ENCODE measurements at places on chromosomes 13 and 19.

DNA sequence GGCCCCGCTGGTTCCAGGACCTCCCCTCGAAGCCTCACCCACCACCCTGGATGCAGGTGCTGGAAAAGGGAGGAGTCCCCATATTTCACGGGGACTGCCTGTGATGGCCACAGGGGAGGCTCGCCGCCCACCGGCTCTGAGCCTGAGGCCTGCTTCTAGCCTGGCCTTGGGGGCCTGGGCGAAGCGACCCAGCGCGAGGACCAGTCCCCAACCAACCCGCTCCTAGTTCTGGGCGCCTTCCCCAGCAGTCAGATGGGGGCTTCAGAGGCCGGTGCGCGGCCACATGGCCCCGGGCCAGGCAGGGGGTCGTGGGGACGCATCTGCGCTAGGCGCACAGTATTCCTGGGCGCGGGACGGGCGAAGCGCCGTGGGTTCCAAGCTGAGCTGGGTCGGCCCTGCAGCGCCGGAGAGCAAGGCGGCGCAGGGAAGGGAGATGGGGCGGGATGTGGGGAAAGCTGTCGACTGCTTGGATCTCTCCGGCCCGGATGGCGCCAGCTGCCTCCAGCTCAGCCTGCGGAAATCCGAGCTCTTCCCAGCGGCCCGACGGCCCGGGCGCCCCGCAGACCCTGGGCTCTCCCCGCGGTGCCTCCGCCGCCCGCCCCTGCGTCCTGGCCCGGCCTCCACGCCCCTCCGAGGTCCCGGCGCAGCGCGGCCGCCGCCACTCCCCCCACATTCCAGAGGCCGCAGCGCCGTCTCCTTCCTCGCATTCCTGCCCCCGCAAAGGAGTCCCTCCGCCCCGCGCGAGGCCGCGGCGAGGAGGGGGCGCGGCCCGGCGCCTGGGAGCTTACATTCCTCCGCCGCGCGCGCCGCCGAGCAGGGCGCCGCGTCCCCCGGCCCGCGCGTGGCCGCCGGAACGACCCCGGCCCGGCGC, at the start of gene WTIP:
Gene WTIP (plus strand): TSS at position 788 of the 871 bp plus-strand sequence. CDS start 217 bp downstream, outside the sequence.
- no peak for DNase-seq

DNA sequence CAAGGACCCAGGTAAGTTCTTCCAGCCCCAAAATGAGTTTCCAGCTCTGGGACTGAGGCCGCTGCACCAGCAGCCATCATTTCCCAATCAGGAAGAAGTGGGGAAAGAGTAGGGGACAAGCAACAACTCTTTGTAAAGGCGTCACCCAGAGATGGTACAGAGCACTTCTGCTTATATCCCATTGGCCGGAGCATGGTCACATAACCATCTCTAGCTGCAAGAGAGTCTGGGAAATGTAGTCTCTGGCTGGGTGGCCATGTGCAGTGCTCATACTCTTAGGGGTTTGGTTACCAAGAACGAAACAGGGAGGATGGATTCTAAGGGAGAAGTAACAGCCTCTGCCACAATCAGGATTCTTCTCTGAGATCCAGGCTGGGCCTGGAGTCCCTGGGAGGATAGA, 26.3 kb downstream of the CKM start:
- no peak for DNase-seq

DNA sequence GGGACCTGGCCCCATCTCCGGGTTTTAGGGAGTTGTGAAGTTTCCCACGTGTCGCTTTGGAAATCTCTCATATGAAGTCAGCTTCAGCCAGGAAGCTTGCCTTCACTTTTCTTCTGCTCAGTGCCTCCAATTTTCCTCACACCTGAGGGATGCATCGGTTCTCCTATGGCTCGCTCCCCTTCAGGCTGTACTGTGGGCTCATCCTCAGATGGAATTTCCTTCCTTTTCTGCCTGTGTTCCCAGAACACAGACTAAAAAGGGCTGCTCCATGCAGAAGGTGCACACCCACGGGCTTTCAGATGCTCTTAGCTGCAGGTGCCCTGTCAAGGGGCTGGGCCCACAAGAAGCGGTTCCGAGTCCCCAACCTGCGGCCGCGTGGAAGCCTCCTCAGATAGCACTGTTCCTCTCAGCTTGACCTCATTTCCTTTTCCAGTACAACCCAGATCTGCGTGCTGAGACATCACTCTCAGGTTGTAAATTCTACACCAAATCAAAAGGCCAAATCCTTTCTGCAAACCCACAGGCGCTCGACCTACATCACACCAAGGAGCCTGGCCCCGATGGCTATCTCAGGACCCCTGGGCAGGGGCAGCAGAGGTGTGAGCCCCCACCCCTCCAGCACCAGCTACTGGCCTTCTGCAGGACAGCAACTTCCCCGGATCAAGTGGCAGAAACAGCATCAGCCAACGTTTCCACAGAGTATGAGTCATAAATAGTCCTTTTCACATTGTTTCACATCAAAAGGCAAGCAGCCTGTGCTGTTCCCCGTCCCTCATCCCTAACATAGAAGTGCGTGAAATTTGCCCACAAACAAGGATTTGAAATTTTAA, 275.9 kb downstream of the ZNF536 start:
- no peak for DNase-seq

DNA sequence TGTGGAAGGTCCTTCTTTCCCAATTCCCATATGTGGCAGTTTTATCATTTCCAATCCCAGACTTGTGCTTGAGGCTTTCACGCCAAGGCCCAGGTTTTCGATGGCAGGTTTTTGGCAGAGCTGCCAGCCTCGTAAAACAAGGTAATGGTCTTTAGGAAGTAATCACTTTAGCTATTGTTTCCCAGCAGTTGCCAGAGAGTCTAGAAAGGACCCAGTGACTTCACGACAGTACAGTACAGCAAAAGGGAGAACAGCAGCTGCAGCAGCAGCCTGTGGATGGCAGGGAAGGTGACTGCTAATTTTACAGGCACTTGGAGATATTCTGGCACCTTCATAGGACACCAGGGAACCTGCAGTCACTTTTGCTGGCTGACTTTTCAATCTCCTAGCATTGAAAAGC, 291.6 kb upstream of the MAB21L1 start:
- DNase-seq, result no peak

DNA sequence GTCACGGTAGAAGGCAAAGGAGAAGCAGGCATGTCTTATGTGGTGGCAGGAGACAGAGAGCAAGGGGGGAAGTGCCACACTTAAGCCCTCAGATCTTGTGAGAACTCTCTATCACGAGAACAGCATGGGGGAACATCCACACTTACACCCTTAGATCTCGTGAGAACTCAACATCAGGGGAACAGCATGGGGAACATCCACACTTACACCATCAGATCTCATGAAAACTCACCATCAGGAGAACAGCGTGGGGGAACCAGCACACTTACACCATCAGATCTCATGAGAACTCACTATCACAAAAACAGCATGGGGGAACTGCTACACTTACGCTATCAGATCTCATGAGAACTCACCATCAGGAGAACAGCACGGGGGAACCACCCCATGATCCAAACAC, 445.0 kb downstream of the MYO16 start:
- no peak for DNase-seq

- no peak for DNase-seq
These were observed 127.7 kb downstream of the LACC1 start for GRCh38 chr13:44007451-44007850.

- DNase-seq, result no peak
These were observed 29.8 kb downstream of the DPF1 start for GRCh38 chr19:38194061-38194701.

DNA sequence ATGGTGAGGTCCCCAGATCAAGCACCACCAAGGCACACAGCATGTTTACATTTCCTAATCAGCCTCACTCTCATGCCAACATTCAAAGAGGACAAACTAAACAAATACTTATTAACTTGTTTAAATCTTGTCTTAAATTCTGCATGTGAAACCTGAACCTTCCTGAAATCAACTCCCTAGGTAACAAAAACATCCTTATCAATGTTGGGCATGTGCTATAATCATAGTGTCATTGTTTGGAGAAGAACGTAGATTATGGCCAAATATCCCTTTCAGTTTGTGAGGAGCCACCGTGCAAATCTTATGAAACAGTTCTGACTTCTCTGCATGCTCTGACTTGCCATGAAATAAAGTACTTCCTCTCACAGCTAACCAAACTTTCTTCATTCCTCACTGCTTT, 123.8 kb downstream of the NDFIP2 start:
- DNase-seq, result no peak
